ENCODE measurements at places on chromosomes 1 and 21. TPM values are rescaled to one million over a fixed set of nuclear protein-coding genes. Genes with fewer than 3 reads are reported as not detected.

PGLYRP4 gene
- total RNA-seq, result not detected

KCNJ9 gene
- not detected for total RNA-seq

TSTD1 gene
- 44.8 TPM for total RNA-seq

DNA sequence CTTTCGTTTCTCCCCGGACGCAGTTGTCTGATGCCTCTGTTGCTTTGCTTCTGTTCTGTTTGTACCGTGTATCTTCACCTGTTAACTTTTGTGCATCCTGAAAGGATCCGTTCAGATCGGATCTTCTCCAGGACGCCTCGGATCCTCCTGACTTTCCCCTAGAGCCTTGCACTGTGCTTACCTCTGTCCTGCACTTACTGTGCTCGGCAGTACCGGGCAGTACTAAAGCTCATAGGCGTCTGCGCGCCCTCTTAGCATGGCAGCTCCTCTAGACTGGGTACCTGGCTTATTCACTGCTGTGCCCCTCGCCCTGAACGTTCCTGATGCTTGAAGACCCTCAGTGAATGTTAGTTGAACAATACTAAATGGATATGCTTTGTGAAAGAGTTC, 934 bp downstream of the SCP2 start:
- peak overlapping the region; percentile 29 for H3K27ac ChIP-seq
- peaks cover 9% of the 10 kb centered on the region for H3K4me1 ChIP-seq
- H3K4me3 ChIP-seq, result peak overlapping the region; percentile 83
- no peak for DNase-seq
- no peaks in the 10 kb centered on the region for H3K27me3 ChIP-seq
- peaks cover 6% of the 10 kb centered on the region for H3K36me3 ChIP-seq

GRCh38 chr1:220970311-220970710, 91.1 kb downstream of the HLX start:
- no peak for DNase-seq
- H3K27me3 ChIP-seq, result no peaks in the 10 kb centered on the region
- no peaks in the 10 kb centered on the region for H3K36me3 ChIP-seq
- no peaks in the 10 kb centered on the region for H3K4me1 ChIP-seq
- H3K4me3 ChIP-seq, result no peak overlapping the region
